ENCODE measurements at places on chromosomes 13 and 19. TPM values are rescaled to one million over a fixed set of nuclear protein-coding genes. Genes with fewer than 3 reads are reported as not detected.
A peak's percentile ranks its signal among the peaks of the same experiment; 100 is the strongest.

Gene ZNF563
- total RNA-seq: 3.9 TPM

Gene PGLYRP1
- not detected for total RNA-seq

Gene RASGRP4
- total RNA-seq: 2.6 TPM

Gene UGGT2
- not detected for total RNA-seq

Gene LRRC63
- total RNA-seq: 1.5 TPM

Gene SLC5A5
- 1.7 TPM for total RNA-seq

Gene DIAPH3
- total RNA-seq: 24.1 TPM

GRCh38 chr13:51246025-51246417 is 23.8 kb downstream of the FAM124A start:
- DNase-seq: no peak

- DNase-seq: peak; percentile 16
Measured at GRCh38 chr19:4523306-4524110, 5.2 kb upstream of the PLIN4 start.

DNA sequence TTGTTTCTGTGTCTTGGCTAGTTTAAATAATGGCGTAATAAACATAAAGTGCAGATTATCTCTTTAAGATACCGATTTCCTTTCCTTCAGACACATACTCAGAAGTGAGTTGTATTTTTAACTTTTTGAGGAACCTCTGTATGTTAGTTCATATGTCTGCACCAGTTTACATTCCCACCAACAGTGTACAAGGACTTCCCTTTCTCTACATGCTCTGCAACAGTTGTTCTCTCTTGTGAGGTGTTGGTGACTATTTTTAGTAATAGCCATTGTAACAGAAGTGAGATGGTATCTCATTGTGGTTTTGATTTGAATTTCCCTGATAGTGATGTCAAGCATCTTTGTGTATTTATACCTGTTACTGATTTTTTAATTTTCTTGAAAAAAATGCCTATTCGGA is 418.6 kb downstream of the UQCRFS1 start:
- no peak for DNase-seq

DNA sequence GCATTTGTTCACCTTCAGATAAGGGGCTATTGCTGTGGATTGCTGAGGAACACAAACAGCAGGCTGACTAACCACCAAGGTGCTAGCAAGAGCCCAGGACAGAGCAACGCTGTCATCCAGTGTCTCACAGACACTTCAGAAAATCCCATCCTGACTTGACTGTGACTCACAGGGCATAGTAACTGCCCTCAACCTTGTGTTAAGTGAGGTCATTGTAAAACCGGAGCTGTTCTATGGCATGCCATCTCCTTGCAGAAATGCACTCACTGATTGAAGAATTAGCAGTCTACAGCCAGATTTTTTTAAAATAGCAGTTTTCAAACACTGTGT is 51.1 kb downstream of the TNFRSF19 start:
- no peak for DNase-seq

- no peak for DNase-seq
Measured at GRCh38 chr19:16117594-16118033, 5.9 kb downstream of the RAB8A start.

GRCh38 chr13:42041684-42042035 is 6.8 kb upstream of the DGKH start:
- DNase-seq: no peak

- DNase-seq: no peak
Measured at GRCh38 chr13:114162533-114162922, 16.5 kb upstream of the CFAP97D2 start.

DNA sequence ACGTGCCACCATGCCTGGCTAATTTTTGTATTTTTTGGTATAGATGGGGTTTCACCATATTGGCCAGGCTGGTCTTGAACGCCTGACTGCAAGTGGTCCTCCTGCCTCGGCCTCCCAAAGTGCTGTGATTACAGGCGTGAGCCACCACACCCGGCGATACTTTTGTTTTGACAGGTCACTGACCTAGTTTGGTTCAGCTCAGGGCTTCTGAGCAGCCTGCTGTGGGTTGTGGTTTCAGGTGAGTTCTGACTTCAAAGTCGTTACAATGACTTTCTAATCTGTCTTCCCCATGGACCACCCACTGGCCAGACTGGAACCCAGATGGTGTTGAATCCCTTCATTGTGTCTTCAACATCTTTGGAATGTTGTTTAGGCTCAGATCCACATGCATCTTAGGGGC is 73.8 kb downstream of the TRPM4 start:
- DNase-seq: no peak

GRCh38 chr19:18536475-18536874 is 6.9 kb downstream of the FKBP8 start:
- DNase-seq: no peak

GRCh38 chr13:33263976-33264619 is 21.5 kb downstream of the STARD13 start:
- DNase-seq: no peak

GRCh38 chr19:1873524-1874473 is 10.4 kb upstream of the KLF16 start:
- no peak for DNase-seq

DNA sequence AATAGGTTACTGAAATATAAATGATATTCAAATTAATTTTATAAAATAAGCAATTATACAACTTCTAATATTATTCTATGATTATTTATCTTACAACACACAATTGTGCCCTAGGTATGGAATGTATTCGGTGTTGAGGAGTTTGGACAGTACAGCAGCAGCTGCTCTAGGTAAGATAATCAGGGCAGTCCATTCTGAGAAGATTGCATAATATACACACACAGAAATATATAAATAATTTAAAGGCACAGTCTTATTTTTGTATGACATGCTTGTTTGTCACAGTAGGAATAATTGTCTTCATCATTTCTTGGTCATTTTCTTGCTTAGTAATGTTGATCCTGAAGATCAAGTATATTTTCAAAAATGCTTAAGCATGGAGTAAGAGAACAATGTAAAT is 849.4 kb upstream of the MIR17HG start:
- DNase-seq: no peak

DNA sequence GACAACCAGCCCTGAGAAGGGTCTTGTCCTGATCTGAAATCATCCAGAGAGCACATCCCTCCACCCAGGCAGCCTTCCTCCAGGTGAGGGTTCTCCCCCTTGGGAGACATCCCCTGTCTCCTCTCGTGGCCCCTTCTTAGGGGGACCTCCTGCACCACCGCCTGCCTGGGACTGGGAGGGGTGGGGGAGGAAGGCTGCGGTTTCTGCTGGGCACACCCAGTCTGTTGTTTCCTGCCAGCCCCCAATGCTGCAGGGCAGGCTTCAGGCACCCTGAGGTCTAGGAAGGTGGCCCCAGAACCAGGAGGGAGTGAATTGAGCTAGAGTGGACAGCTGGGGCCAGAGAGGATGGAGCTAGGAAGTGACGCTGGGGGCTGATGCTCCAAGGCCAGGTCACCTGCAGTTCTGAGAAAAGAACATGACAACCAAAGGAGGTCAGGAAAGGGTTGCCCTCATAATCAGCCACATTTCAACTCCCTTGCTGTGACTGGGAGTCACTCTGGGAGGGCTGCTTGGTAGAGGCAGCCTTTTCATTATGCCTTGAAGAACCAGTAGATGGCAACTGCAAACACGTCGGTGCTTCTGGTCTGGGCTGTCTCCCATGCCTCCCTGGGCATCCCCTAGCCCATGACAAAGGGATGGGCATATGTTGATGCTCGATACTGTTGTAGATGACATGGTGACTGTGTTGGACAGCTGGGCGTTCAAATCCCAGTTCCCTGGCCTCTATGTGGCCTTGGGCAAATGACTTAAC is 1.4 kb downstream of the ARHGEF18 start:
- peak; percentile 71 for DNase-seq

DNA sequence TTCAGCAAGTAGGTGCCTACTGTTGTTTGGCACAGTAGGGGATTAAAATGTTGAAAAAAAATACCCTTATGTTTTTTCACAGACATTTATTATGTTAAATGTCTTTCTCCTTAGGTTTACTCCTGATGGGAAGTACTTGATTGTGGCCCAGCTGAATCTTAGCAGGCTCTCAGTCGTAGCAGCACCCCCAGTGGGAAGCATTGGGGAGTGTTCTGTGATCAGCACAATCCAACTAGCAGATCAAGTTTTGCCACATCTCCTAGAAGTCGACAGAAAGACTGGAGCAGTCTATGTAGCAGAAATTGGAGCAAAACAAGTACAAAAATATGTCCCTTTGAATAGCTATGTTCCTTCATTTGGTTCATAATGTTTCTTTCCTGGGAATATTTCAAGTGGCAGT is 9.3 kb downstream of the NHLRC3 start:
- DNase-seq: no peak

GRCh38 chr13:46759846-46760245 is 37.1 kb downstream of the ESD start:
- no peak for DNase-seq

- DNase-seq: no peak
Measured at GRCh38 chr13:40153516-40153915, 498.1 kb downstream of the COG6 start.

- DNase-seq: no peak
Measured at GRCh38 chr19:3765121-3765520, 2.6 kb downstream of the MRPL54 start.
